ENCODE measurements at places on chromosomes 7 and 10.

GRCh38 chr7:55928006-55928767, 23.5 kb upstream of the MRPS17 start:
- no peaks in the 10 kb centered on the region for H3K27me3 ChIP-seq
- H3K27ac ChIP-seq: no peak overlapping the region
- H3K4me1 ChIP-seq: no peaks in the 10 kb centered on the region
- H3K4me3 ChIP-seq: no peak overlapping the region

DNA sequence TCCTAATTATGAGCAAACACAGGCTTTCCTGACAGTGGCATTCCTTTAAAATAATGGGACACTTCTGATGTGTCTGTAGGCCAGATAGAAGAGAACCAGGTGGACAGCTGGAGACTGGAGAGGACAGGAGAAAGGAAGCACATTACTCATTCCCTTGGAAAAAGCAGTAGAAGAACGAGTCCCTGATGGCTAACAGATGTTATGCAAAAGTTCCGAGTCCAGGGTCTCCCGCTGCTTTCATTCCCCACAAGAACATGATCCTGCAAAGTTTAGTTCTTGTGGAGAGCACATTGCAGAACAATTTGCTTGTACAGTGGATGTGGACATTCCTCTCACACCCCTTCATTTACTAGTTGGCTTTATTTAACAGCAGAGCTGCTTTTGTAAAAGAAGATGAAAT, 137.6 kb downstream of the GPAM start:
- H3K4me1 ChIP-seq: no peaks in the 10 kb centered on the region
- DNase-seq: no peak
- H3K36me3 ChIP-seq: no peaks in the 10 kb centered on the region
- no peak overlapping the region for H3K27ac ChIP-seq
- H3K27me3 ChIP-seq: no peaks in the 10 kb centered on the region

DNA sequence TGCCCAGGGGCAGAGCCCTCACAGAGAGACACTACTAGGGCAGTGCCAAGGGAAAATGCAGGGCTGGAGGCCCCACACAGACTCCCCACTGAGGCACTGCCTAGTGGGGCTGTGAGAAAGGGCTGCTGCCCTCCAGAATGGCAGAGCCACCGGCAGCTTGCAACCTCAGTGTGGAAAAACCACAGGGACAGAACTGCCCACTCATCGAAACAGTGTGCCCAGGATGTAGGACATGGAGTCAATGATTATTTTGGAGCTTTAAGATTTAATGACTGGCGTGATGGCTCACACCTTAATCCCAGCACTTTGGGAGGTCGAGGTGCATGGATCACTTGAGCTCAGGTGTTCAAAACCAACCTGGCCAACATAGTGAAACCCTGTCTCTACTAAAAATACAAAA, 27.5 kb upstream of the MSS51 start:
- no peaks in the 10 kb centered on the region for H3K27me3 ChIP-seq
- no peaks in the 10 kb centered on the region for H3K4me1 ChIP-seq
- DNase-seq: no peak
- H3K4me3 ChIP-seq: no peak overlapping the region

GRCh38 chr7:140229591-140230515, 53.1 kb upstream of the KDM7A start:
- H3K4me1 ChIP-seq: no peaks in the 10 kb centered on the region
- DNase-seq: peak; percentile 32
- no peaks in the 10 kb centered on the region for H3K36me3 ChIP-seq

GRCh38 chr10:121648493-121648892, 50.2 kb upstream of the FGFR2 start:
- H3K36me3 ChIP-seq: no peaks in the 10 kb centered on the region
- no peak overlapping the region for H3K4me3 ChIP-seq
- no peaks in the 10 kb centered on the region for H3K4me1 ChIP-seq
- no peak overlapping the region for H3K27ac ChIP-seq
- H3K27me3 ChIP-seq: no peaks in the 10 kb centered on the region

DNA sequence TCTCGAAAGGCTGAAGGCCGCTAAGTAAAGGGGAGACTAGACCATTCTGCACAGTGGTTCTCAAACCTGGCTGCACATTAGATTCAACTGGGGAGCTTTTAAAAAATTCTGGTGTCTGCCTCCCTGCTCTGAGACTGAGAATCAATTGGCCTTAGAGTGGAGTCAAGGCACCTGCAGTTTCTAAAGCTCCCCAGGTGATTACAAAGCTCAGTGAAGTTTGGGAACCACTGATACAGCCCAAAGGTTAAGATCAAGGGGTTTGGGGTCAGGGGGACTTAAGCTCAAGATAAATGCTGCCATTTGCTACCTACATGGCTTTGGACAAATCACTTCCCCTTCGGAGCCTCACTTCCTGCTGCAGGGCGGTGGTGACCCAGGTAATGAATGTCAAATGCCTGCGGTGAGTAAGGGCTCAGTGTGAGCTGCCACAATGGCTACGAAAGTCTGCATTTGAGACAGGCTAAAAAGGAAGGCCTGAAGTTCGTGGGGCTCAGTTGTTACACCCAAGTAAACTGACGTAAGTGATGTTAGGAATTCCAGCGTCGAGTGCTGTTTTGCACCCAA, 72.3 kb downstream of the TLL2 start:
- no peaks in the 10 kb centered on the region for H3K36me3 ChIP-seq
- no peak overlapping the region for H3K27ac ChIP-seq
- peaks cover 25% of the 10 kb centered on the region for H3K4me1 ChIP-seq
- no peaks in the 10 kb centered on the region for H3K27me3 ChIP-seq
- peak; percentile 60 for DNase-seq
- no peak overlapping the region for H3K4me3 ChIP-seq
